ENCODE measurements at places on chromosomes 2 and 18. TPM values are rescaled to one million over a fixed set of nuclear protein-coding genes. Genes with fewer than 3 reads are reported as not detected.

Gene UGT1A1
- polyA plus RNA-seq: not detected

DNA sequence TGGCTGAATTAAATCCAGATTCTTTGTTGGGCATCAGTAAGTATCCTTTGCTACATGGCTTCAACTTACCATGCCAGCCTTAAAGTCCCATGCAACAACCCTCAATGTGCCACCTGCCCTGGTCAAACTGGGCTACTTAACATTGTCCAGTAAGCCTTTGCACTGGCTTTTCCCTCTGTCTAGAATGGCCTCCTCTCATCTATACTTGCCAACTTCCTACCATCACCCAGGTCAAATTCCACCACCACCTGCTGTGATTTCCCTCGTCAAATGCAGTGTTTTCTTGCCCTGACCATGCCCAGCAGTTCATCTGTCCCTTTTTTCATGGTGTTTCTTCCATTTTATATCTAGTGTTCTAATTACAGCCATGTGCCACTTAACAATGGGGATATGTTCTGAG lies 5.7 kb downstream of the KLHL23 start:
- no peak for DNase-seq

Gene NT5DC4
- polyA plus RNA-seq: not detected

GRCh38 chr2:240955306-240956170 lies 42.9 kb upstream of the SNED1 start:
- no peak for DNase-seq

DNA sequence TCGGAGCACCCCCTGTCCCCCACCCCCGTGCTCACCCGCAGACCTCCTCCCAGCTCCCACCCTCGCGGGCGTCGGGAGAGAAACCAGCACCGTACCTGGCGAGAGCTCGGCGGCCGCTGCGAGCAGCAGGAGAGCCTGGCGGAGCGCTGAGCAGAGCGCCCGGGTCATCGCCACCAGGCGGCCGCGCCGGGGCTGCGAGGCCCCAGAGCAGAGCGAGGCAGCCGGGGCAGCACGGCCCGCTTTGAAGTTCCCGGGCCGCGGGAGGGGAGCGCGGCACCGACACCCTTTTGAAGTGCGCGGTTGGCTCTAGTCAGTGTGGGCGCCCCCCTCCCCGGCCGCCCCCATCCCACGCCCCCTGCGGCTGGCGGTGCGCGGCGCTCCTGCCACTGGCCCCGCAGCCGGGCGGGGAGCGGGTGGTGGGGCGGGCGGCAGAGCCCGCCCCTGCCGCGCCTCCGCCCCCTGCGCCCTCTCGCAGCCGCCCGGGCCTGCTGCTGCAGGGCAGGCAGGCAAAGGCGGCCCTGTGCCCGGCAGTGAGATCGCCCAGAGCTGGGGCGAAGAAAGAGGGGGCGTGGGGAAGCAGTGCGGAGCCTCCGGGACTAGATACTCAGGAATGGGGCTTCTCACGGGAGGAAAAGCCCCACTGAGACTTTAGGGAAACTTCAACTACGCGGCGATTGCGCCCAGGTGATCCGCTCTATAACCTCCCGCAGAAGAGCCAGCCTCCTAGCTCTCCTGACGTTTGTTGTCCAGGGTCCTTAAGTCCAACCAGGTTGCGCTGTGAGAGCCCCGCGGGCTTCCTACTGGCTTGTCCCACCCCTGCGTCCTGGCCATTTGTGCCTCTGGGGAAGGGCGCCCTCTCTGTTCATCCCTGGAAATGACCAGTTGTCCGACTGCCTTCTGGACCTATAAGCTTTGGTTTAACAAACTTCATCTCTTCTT lies at the start of gene ACVR1C:
Gene ACVR1C, minus strand, starts transcription at position 388 of the 939 bp plus-strand sequence. Its CDS starts 220 bp downstream, at position 168.
- DNase-seq: no peak

Gene PLGLB2
- 2.7 TPM for polyA plus RNA-seq

Gene MAP3K19
- not detected for polyA plus RNA-seq

DNA sequence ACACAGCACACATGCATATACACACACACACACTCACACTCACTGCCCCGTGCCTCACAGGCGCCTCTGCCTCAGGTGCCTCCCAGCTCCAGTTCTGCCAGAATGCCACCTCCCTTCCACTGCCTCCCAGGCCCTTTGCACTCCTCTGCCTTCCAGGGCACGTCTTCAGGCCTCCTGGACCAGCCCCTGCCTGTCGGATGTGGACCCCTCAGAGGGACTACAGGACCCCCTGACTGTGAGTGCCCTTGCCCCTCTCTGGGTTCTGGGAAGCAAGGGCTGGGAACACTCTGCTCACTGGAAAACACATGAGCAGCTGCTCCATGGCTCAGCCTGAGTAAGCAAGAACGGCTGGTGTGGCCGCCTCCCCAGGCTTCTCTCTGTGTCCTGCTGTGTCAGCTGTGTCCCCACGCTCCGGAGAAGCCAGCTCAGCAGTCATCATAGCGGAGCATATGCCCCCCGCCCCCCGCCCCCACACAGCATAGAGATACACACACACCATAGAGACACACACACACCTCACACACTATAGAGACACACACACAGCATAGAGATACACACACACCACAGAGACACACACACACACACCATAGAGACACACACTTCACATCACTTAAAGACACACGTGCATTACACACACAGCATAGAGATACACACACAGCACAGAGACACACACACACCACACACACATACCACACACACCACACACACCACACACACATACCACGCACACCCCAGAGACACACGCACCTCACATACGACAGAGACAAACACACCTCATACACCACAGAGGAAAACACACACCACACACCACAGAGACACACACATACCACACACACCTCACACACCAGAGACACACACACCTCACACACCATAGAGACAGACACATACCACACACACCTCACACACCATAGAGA lies 271.3 kb downstream of the CYRIA start:
- peak; percentile 39 for DNase-seq

Gene RAB17
- polyA plus RNA-seq: 2.0 TPM

- DNase-seq: no peak
Measured at GRCh38 chr18:5195656-5196055, 1.4 kb downstream of the AKAIN1 start.

DNA sequence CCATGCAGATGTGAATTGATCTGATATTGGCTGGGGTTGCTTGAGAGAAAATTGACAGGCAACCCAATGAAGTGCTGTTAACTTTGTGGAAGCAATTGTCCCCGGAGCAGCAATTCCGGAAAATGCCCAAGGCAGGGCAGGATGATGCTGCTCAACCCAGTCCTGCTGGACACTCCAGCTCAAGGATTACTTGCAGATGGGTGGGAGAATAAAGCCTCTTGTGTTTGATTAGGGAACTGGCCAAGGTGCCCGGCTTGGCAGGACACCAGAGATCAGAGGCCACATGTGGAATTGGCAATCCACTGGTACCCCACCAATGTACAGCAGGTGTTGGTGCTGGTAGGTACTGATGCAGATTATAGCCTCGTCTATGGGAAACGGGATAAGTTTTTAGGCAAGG lies 12.3 kb upstream of the C2orf42 start:
- no peak for DNase-seq

- no peak for DNase-seq
Measured at GRCh38 chr2:188146888-188147287, 144.8 kb upstream of the GULP1 start.

Gene CNPPD1
- polyA plus RNA-seq: not detected

Data from muscle of arm (tissue), 14 donors.